ENCODE measurements at places on chromosomes 2 and 18. TPM values are rescaled to one million over a fixed set of nuclear protein-coding genes. Genes with fewer than 3 reads are reported as not detected.

AKAIN1 gene
- total RNA-seq: not detected

ASXL3 gene
- total RNA-seq: not detected

CD302 gene
- total RNA-seq: 0.54 TPM

CCDC148 gene
- not detected for total RNA-seq

CDH2 gene
- total RNA-seq: 0.17 TPM

GRCh38 chr2:151919786-151920185 is 91.6 kb upstream of the ARL5A start:
- DNase-seq: no peak

DNA sequence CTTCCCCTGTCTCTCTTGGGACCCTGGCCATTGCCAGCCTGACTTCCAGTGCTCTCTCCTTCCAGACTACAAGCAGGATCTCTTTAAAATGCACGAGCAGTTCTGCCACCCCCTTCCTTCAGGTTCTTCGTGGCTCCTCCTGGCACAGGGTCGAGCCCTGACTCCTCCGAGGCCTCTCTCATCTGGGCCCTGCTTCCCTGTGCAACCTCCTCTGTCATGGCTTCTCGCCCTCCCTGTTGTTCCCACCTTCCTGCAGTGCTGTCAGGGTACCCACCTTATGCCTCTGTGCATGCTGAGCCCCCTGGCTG is 56.7 kb upstream of the RPL31 start:
- DNase-seq: no peak

DNA sequence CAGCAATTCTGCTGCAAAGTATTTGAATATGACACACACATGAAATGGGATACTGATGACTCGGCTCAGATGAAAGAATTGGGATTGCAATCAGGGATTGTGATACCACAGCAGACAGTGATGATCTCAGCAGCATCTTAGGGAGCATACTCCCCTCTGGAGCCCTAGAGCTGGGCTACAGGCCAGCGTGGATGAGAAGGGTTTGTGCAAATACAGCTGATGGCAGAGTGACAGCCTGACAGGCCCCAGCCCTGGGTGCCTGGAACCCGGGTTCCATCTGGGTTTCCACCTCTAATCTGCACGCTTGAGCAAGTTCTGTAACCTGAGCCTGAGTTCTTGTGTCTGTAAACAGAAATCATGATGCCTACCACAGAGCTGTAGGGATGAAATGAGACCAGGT is 418.0 kb downstream of the LRATD1 start:
- DNase-seq: no peak

- no peak for DNase-seq
These were observed 27.4 kb upstream of the TAF1B start for GRCh38 chr2:9815844-9816279.

GRCh38 chr18:9619545-9619944 is 5.2 kb upstream of the PPP4R1 start:
- DNase-seq: no peak

GRCh38 chr2:169476459-169476858 is 2.8 kb upstream of the BBS5 start:
- no peak for DNase-seq

DNA sequence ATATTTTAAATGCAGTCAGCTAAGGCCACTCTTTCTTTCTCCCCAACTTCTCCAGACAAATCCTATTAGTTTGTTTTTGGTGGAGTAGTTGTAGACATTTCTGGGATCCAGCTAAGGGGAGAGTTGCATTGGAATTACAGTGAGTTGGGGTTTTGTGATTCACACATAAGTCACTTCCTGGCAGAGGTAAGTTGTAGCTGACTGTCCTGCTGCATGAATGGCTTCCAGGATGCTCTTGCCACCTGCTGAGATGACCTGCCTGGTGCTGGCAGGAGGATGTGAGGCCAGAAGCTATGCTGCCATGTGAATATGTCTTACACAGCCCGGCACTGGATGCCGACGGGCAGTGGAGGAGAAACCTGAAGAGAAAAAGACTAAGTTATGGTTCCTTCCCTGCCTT is 243.7 kb downstream of the TDRD15 start:
- no peak for DNase-seq

- no peak for DNase-seq
These were observed 259.7 kb downstream of the PDE11A start for GRCh38 chr2:177812713-177813396.

DNA sequence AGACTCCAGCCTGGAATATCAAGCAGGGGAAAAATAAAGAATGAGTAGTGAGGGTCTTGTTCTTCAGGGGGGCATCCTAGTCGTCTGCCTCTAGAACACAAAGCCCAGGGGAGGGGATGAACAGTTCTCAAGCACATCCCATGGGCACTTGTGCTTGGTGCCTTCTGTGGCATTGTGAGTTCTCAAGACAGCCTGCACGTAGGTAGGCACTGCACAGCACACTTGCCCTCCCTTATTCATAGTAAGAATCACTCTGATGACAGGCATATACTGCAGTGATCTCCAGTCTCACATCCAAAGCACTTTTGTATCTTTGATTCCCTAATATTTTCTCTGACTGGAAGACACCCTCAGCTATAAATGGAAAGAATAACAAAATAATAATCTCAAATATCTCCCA is 104.7 kb upstream of the CNGA3 start:
- DNase-seq: no peak

GRCh38 chr2:1550658-1551316 is 137.5 kb downstream of the TPO start:
- peak; percentile 72 for DNase-seq

DNA sequence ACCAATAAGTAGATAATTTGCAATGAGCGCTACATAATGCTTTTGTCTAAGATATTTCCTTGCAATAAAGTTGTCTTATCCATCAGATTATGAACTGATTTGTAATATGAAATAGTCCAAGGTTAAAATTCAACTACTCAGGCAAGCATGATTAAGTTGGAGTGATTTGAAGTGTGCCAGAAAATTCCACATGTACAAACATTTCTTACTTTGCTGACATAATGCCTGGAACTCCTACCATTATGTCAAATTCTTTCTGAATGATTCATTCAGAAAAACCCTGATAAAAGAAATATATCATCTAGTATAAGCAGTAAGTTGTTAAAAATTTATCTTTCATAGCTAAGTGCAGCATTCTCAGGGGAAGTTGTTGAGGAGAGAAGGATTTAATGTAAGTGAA is 87.3 kb downstream of the CBLN2 start:
- no peak for DNase-seq

GRCh38 chr2:196361606-196362326 is 190.4 kb upstream of the STK17B start:
- no peak for DNase-seq

DNA sequence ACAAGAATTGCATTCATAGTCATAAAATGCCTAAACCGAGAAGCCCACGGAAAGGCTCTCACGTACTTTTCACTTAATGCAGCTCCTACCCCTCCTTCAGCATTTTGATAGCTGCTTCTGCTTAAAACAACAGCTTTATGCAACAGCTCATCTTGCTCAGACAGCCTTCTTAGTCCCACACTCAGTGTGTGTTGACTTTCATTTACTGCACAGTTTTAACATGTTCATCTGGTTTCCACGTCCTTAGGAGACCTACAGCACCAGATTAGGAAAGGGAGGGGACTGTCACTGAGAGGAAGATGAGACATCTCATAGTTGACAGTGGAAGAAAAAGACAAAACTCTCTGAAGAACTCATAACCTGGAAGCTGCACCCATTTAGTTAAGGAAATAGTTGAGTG is 435.4 kb downstream of the SETBP1 start:
- DNase-seq: no peak

DNA sequence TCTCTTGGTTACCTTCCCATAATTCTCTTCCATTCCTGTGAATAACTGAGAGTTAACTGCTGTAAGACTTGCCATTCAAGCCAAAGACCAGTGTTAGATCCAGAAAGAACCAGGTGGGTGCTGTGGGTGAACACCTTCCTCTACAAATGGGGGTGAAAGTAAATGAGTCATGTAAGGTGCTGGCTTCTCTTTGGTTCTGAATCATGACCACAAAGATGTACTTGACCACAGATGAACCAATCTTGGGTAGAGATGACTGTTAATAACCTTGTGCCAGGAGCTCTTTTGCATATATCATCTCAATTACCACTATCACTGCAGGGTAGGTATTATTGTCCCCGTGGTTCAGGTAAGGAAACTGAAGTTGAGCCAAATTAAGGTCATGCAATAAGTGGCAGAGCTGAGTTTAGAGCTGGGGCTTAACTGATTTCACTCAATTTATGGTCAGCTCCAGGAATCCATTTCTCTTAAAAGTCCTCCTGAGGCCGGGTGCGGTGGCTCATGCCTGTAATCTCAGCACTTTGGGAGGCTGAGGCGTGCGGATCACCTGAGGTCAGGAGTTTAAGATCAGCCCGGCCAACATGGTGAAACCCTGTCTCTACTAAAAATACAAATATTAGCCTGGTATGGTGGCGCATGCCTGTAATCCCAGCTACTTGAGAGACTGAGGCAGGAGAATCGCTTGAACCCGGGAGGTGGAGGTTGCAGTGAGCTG is 244.9 kb upstream of the CXCR4 start:
- DNase-seq: no peak
